ENCODE measurements at places on chromosomes 1 and 21.

GRCh38 chr1:60558236-60558635, 484.7 kb upstream of the C1orf87 start:
- DNase-seq, result no peak

DNA sequence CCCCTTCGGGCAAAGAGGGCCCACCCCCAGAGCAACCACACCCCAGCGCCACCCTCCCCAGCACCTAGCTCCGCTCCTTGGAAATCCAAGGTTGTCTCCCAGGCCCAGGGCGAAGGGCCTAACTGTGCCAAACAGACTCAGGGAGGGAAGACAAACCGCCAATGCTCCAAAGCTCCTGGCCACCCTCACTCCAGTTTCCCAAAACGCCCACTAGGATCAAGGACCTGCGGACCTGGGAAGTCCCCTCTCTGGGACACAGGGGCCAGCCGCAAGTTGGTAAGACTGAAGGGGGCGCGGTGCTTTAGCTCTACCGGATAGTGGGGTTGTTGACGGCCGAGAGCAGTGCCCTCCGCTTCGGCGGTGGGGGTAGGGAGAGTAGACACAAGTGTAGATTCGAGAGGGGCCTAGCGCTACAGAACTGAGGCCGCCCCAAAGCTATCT, 581 bp downstream of the IRF6 start:
- no peak for DNase-seq

DNA sequence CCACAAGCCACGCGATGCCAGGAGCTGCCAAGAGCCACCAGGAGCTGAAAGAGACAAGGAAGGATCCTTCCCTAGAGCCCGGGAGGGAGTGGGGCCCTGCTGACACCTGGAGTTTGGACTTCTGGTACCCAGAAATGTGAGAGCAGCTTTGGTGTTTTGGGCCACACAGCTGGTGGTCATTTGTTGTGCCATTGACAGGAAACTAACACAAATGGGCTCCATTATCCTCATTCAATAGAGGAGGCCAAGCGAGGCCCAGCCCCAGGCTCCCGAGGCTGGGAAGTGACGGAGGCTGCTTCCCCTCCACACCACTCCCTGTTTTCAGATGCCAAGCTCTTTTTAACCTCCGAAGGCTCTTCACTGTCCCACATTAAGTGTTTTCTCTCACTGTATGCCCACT, 25.5 kb downstream of the DHRS3 start:
- no peak for DNase-seq

DNA sequence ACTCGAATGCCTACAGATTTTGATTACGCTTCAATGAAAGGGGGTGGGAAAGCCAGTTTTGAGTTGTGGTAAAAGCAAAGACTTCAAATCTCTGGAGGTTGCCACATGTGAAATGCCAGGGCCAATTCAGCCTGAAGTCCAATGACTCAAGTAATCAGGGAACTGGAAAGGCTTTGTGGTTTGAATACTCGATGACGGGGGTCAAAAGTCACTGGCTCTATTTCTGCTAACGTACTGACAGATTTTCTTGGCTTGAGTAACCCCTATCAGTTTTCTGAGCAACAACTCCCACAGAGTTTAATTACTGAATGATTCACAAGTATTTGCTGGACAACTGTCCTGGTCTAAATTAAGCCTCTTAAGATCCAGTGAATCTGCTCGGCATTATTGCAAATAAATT, 152.2 kb downstream of the SIPA1L2 start:
- no peak for DNase-seq

- no peak for DNase-seq
Measured at GRCh38 chr1:153583976-153584375, 18.3 kb upstream of the S100A2 start.

- DNase-seq, result no peak
Measured at GRCh38 chr1:27548136-27548853, 55.6 kb downstream of the AHDC1 start.

DNA sequence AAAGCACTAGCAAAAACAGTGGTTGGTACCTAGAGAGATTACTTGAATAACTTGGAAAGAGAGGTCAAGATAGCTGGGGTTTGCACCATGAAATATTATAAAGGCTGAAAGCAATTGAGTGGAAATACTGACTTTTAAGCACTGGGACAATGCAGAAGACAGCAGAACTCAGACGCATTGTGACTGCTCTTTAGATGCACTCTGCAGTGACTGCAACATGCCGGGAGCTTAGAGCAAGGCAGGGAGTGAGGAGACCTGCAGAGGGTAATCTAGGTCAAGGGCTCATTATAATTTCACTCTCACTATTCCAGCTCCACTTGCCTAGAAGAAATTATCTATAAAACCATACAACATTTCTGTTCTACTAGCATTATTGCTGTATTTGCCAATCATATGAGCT, 36.6 kb downstream of the OLFM3 start:
- no peak for DNase-seq

DNA sequence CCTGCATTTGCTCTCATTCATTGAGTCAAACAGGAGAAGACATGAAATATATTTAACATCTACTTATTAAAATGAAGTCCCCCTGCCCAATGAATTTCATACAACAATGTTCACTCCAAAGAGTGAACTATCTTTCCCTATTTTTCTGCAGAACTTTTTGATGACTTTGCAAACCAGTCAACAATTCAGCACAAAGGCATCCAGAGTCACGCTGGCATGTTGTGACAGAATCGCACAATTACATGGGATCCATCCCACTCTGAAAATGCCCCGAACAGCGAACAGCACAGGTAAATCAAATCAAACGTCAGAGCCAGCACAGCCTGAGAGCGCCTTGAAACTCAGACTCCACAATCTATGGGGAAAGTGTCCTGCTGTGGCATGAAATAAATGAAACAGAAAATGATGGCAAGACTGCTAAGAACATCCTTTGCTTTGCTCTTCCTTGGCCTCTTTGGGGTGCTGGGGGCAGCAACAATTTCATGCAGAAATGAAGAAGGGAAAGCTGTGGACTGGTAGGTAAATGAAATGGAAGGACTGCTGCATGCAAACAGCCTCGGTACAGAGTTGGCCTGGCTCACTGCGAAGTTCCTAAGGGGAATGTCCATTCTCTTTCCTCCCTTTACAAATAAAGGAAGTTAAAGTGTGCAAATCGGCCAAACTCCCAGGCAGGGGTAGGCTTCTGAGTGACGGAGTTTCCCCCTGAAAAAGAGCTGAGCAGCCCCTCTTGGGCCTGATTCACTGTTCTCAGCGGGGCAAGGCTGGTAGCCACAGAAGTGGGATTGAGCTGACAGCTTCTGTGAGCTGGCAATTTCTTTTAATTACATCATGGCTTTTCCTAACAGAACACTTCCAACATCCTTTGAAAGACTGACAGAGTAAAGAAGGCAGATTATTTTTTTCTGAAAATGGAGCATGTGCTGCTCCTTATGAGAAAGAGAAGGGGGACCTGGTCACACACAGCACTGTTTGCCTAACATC, at the start of gene DNASE2B:
TSS of gene DNASE2B (plus strand) at position 310 of the 981 bp plus-strand sequence. CDS start at position 391, 81 bp downstream.
- DNase-seq, result no peak

Measured in activated CD4-positive, alpha-beta T cell treated with anti-CD3 and anti-CD28 coated beads for 24 hours (primary cell).